SJCRH30 (cell line): ENCODE measurements at places on chromosomes 11 and 22. TPM values are rescaled to one million over a fixed set of nuclear protein-coding genes. Genes with fewer than 3 reads are reported as not detected.

The FAM83F gene
- total RNA-seq = not detected in 2 replicates

DNA sequence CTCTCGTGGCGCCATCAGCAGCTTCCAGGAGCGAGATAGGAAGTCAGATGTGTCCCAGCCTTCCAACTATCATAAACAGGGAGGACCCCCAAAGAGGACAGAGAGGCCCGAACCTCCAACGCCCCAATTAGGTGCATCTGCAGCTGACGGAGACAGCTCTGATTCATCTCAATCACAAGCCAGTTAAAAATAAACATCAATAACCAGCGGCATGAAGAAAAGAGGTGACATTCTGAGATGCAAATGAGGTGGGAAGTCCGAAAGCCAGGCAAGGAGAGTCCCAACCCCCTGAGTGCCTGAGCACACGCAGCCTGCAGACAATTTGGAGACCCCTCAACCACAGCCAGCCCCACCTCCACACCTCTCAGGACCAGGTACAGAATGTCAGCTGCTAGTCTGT lies 28.1 kb upstream of the IGSF9B start:
- no peak for DNase-seq

GRCh38 chr11:489610-490185 lies 17.3 kb downstream of the RNH1 start:
- no peak for DNase-seq

GRCh38 chr22:37314315-37315074 lies 32.2 kb downstream of the CYTH4 start:
- DNase-seq = no peak

GRCh38 chr11:31443802-31444201 lies 65.6 kb downstream of the IMMP1L start:
- no peak for DNase-seq
